ENCODE measurements at places on chromosomes 11 and 22.

- DNase-seq = no peak
These were observed 36.1 kb downstream of the TPBGL start for GRCh38 chr11:75276686-75277085.

GRCh38 chr11:62612366-62613290, at the start of the genes EML3 and ROM1:
TSS of gene EML3 (minus strand) at chr11:62612775. CDS start at chr11:62612457, 318 bp downstream.
TSS of gene ROM1 (plus strand) at chr11:62613257. CDS start at chr11:62613282, 25 bp downstream.
- peak; percentile 92 for DNase-seq

DNA sequence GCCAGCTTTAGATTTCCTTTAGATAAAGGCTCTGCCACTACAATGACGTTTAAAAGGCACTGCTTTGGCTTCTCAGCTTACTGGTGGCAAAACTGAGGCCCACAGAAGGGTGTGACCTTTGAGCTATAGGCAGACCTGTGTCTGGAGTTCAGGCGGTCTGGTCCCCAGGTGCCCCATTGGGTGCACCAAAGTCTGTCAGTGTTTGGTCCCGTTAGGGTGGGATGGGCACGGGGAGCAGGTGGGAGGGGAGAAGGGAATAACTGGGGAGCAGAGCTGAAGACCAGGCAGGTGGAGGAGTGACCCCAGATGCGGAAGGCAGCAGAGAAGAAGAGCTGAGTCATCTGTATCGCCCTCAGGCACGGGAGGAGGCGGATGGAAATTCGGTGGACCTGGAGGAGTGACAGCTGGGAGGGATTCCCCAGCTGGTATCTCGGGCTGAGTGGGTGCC, 45.3 kb upstream of the GCAT start:
- DNase-seq = no peak

- DNase-seq = no peak
These were observed 41.4 kb downstream of the DNHD1 start for GRCh38 chr11:6538456-6538855.

DNA sequence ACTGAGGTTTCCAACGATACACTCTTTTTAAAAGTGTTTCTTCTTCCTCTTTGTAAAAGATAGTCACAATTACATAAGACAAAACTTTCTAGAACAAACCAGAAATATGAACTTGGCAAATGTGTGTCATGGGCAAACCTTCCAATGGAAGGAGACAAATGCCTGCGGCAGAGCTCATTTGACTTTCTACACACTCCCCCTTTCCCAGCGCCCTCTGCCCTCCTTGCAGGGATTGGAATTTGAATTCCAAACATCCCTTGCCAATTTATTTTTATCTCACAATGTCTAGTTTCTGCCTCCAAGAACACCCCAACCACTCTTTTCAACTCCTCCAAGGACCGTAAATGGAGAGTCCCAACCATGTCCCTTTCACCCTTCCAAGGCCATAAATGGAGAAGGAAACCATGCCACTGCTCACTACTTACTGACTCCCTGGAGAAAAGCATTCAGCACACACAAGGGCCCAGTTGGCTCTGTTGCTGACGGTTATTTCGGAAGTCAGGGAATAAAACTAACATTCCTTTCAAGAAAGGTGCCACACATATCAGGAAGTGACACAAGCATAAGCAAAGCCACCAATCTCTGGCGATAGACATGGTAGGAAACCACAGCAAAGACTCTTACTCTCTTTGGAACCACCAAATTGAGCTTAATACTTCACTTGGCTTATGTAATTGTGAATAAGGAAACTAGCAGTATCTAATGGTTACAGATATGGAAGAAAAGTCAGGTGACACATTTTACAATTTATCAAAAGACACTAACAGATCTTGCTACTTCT, 15.0 kb upstream of the ESAM start:
- DNase-seq = no peak

- DNase-seq = no peak
These were observed 12.8 kb downstream of the MRPL17 start for GRCh38 chr11:6670202-6670830.

DNA sequence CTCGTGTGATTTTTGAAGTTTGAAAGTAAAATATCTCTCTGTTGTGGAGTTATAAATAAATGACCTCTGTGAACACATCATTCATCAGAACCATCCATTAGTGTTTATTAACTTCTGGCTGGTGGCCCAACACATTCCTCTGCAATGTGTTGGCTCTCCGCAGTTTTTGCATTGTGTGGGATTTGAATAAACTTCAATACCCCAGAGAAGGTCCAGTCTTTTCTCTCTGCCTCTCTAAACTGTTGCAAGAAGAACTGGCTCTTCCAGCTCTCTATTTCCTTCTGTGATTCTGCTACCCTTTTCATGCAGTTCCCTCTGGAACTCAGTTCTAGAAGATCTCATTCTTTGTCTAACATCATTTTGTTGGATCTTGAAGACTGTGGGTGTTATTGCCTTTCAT, 125.0 kb upstream of the ARHGAP42 start:
- DNase-seq = peak; percentile 80

GRCh38 chr11:133619397-133619796, 87.1 kb upstream of the OPCML start:
- no peak for DNase-seq

- DNase-seq = peak; percentile 86
These were observed 1.7 kb downstream of the TOM1 start for GRCh38 chr22:35301372-35301874.

DNA sequence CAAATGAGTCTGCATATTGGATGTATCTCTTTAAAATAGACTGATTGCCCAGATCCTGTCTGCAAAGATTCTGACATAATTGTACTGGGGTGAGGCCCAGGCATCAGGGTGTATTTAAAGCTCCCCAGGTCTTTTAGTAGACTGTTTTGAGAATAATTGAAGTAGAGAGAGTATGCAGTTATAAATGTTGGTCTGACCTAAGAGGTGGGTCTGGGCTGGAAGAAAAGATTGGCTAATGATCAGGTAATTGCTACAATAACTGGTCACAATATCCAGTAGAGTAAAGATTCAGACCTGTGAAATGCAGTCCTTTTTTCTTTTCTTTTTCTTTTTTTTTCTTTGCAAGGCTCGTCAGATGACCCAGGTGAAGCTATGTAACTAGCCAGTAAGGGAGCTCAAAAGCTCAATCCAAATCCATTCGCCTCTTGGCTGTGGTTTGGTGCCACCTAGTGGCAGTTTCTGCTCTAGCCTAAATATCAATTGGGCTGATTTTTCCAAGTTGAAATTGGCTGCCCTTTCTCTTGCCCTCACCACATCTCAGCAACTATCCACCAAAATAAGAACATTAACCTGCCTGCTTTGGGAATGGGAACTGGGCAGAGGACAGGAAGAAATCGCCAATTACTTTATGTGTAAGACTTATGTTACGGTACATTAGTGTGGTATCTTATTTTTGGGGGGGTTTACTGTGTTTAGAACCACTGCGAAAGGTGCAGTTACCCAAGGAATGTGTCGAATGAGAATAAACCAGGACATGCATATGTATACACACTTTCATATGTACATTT, 45.9 kb downstream of the ZNF143 start:
- peak; percentile 73 for DNase-seq

DNA sequence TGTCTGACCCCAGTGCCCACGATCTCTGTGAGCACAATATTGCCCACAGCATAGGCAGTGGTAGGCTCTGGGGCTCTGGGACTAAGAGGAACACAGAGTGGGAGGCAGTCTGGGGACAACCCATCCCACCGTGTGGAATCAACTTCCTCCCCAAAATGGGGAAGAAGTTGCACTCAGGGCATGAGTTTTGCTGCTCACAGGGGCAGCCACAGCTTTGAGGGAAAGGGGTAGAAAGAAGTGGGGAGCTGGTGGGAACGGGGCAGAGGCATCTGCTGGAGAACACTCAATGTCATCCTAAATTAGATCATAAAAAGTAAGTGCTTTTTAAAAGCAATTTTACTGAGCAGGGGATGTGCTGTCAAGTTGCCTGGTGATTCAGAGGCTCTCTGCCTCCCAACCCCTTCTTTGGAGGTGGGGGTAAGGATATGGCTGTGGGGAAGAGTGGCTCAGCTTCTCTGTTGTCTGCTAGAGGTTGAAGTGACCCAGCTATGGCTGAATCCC, 233.8 kb upstream of the NCAM1 start:
- no peak for DNase-seq

GRCh38 chr11:114251815-114252337, 44.3 kb upstream of the NNMT start:
- no peak for DNase-seq

DNA sequence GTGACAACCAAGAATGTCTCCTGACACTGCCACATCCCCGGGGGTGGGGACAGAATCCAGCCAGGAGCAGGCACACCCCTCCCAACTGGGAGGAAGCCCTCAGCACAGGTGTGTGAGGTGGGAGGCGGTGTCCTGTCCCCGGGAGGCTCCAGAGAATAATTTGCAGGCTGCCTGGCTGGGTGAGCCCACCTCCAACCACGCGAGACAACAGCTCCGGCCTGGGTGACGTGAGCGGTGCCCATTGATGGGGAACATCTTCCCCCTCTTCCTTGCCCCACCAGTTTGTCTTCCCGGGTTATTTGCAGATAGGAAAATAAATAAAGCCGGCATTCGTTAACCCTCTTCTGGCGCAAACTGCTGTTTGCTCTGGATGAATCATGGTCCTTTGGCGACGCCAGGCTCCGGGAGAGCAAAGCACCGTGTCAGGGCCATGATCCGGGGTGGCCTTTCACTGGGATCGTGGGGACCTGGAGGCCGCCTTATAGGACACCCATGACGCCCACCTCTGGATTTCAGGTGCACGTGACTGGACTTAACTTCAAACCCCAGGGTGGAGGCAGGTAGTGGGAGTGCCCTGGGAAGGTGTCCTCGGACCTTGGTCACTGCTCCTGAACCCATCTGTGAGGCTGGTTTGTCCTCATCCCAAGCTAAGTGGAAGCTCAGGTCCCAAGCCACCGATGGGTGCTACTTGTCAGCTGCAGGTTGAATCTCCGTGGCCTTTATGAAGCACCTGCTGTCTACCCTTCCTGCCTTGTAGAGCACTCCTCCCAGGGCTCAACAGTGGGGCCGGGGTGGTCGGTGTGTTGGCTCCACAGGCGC, 13.9 kb downstream of the CCND1 start:
- peak; percentile 36 for DNase-seq

DNA sequence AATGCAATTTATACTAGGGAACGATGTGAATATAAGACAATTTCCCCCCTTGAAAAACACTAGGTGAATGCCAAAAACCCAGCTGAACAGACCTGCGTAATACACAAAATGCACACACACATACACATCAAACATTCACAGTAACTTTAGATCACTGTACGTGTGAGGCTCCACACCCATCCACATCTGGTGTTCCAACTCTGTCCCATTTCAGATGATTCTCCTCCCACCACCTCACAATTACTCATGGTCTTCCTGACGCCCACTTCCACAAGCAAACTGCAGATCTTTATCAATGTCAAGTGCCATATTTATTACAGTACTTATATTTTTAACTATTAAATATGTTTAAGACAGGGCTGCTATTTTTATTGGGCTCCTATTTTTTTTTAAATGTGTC, 57.8 kb upstream of the TENM4 start:
- DNase-seq = no peak

- no peak for DNase-seq
These were observed 64.3 kb upstream of the RASD2 start for GRCh38 chr22:35476341-35476740.

DNA sequence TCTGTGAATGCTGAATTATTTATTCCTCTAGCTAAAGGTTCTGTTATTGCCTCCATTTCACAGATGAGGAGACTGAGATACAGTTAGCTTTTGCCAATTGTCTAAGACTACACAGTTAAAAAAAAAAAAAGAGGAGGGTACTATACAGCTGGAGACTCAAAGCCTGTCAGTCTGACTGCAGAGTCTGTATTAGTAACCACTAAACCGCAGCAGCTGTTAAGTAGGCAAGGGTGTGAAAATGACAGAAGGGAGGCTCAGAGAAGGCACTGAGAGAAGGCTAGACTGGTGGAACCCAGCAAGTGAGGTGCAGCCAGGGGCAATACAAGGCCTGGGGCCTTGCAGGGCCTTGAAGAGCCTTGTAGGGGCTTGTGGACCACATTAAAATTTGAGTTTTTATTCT, 181.2 kb downstream of the CSNK2A3 start:
- DNase-seq = peak; percentile 92

- DNase-seq = no peak
These were observed 235.4 kb upstream of the NARS2 start for GRCh38 chr11:78809931-78810541.

DNA sequence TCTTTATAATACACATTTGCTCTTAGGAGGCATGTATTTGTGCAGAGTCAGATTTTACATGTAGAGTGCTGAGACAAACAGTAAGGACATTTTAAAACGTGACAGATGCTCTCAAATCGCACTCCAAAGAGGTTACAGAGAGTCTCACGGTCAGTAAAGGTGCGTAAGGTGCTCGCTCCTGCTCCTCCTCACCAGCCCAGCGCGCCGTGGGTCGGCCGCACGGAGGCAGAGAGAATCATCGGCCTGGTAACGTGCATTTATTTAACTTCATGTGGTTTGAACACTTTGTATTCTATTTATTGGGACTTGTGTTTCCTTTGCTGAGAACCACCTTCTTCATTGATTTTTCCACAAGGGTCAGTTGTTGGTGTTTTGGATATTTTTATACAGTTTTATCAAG, 900.1 kb downstream of the BRD1 start:
- DNase-seq = no peak

- no peak for DNase-seq
These were observed 432.1 kb downstream of the DYNC2H1 start for GRCh38 chr11:103541186-103541795.

All from LHCN-M2 (cell line).